Activated T-cell treated with anti-CD3 and anti-CD28 coated beads, Interleukin-2, amount 50 U/mL, for 72 hours (primary cell): ENCODE measurements at places on chromosomes 11 and 22.

- H3K27ac ChIP-seq: no peak overlapping the region
- H3K27me3 ChIP-seq: no peaks in the 10 kb centered on the region
- no peak for DNase-seq
- no peak overlapping the region for H3K4me3 ChIP-seq
- H3K36me3 ChIP-seq: no peaks in the 10 kb centered on the region
Observed at GRCh38 chr11:127274328-127274676, 273.7 kb upstream of the KIRREL3 start.

DNA sequence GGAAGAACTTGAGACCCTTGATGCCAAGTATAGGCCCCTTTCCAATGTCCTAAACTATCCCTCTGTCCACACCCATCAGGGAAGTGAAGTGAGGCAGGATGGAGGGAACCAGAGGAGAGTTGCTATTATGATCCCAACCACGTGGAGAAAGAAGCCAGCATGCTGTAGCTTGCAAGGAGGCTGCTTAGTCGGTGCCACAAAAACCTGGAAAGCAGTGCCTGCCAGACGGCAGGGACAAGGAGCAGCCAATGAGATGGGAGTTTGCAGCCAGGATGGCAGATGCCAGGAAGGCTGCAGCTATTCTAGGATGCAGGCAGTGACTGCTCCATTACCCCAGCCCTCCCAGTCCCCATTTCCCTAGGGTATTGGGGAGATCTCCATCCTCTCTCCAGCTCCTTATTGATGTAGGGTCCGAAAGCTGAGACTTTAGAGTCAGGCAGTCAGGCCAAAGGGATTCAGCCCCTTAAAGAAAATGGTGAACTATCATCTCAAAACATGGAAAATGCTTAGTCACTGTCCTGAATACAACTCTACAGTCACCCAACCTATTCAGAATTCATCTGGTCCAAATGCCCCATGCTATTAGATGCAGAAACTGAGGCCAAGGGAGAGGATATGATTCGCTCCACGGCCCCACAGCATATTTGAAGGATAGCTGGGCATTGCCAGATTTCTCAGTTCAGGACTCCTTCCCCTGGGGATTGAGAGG, 18.4 kb upstream of the LRRC55 start:
- H3K27me3 ChIP-seq: peaks cover 14% of the 10 kb centered on the region
- H3K4me1 ChIP-seq: no peaks in the 10 kb centered on the region
- no peaks in the 10 kb centered on the region for H3K36me3 ChIP-seq
- no peak overlapping the region for H3K27ac ChIP-seq
- no peak for DNase-seq

DNA sequence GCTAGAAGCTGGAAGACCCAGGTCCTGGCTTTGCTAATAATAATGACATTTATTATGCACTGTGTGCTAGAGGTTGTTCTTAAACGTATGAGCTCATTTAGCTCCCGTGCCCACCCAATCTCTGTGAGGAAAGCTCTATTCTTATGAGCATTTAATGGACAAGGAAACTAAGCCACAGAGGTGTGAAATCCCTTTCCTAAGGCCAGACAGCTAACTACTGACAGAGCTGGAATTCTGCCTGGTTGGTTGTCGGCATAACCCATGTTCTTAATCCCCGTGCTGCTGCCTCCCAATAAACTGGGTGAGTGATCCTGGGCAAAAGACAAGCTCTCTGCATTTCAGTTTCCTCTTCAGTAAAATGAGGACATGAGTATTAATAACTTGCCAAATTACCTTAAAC, 49.4 kb downstream of the SNX19 start:
- no peak overlapping the region for H3K4me3 ChIP-seq
- H3K4me1 ChIP-seq: no peaks in the 10 kb centered on the region
- H3K27ac ChIP-seq: no peak overlapping the region
- H3K27me3 ChIP-seq: no peaks in the 10 kb centered on the region
- DNase-seq: no peak

GRCh38 chr11:12076840-12077534, 33.4 kb upstream of the MICAL2 start:
- peaks cover 14% of the 10 kb centered on the region for H3K27me3 ChIP-seq
- no peak for DNase-seq
- H3K27ac ChIP-seq: no peak overlapping the region
- H3K36me3 ChIP-seq: no peaks in the 10 kb centered on the region
- peaks cover 11% of the 10 kb centered on the region for H3K4me1 ChIP-seq

DNA sequence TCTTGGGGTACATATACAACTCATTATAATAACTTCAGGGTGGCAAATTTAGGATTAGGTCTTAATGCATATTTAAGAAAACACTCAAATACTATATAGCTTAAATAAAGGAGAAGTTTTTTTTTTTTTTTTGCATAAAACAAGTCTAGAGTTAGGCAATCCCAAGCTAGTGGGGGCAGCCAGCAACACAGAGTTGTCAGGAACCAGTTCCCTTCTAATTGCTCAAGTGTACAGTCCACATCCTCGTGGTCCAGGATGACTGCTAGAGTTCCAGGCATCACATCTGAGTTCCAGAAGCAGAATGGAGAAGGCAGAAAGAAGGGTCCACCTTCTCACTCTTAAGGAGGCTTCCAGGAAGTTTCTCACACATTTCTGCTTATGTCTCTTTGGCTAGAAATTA, 261.9 kb upstream of the PLET1 start:
- H3K4me3 ChIP-seq: no peak overlapping the region
- H3K27me3 ChIP-seq: no peaks in the 10 kb centered on the region
- no peaks in the 10 kb centered on the region for H3K36me3 ChIP-seq
- no peak for DNase-seq
- peaks cover 10% of the 10 kb centered on the region for H3K4me1 ChIP-seq

DNA sequence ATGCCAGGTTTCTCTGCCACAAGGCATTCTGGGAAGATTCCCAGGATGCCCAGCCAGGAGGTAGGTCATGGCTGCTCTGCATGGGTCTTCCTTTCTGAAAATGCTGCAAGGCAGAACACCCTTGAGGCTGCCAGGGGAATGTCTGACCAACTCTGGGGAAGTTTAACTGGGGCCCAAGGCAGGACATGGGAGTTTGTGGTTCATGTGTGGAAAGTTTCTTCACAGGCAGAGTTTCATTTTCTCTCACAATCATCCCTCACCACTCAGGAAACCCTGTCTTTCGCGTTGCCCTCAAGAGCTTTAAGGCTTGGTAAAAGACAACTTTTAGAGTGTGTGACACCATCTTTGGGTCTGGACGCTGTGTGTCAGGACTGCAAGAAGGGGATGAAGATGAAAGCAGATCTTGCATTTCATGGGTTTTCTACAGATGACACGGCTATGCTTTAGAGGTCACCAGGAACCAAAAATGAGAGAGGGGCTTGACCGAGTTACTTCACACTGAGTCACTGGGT, 133.5 kb downstream of the CD44 start:
- H3K36me3 ChIP-seq: peaks cover 2% of the 10 kb centered on the region
- H3K27ac ChIP-seq: peak overlapping the region; percentile 77
- peaks cover 17% of the 10 kb centered on the region for H3K27me3 ChIP-seq
- peak; percentile 77 for DNase-seq
- peaks cover 56% of the 10 kb centered on the region for H3K4me1 ChIP-seq

DNA sequence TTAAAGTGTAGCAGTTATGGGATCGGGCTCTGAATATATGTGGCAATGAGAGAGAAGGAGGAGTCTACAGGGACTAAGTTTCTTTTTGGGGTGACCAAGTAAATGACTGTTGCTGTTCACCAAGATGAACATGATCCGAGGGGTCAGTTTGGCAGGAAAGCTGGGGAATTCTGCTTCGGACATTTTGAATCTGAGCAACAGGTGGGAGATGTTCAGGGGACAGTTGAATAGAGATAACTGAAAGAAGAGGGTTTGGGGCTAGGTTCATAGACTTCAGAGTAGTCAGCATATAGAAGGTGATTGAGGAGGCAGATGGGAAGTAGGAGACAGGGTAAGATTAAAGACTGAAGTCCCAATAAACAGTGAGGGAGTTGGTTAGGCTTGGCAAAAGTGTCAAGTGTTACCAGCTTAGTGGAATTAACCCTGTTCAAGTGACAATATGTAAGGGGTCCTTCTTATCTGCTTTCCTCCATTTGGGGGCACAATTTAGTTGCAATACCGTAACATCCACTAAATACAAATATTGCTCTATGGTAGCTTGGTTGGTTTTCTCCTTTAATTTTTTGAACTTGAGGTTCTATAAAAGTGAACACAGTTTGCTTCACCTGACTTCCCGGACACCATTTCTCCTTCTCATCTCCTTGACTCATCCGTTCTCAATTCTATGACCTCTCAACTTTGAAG, 2.9 kb upstream of the ENTHD1 start:
- H3K27me3 ChIP-seq: no peaks in the 10 kb centered on the region
- H3K36me3 ChIP-seq: no peaks in the 10 kb centered on the region

DNA sequence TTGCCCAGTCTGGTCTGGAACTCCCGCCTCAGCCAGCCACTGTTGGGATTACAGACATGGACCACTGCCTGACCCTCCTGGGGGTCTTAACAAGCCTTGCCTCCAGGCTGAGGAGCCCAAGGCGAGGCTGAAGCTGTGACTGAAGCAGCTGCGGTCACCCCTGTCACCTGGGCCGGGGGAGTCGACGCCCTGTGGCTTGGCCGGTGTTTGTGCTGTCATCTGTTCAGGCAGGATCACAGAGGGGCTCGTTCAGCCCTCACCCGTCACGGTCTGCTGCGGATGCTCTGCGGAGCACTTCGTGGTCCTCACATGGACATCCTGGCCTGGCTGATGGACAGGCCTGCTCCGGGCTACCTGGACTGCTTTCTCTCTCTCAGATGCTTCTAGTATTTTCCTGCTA, 23.8 kb downstream of the TRMU start:
- H3K27ac ChIP-seq: no peak overlapping the region
- H3K27me3 ChIP-seq: no peaks in the 10 kb centered on the region
- H3K36me3 ChIP-seq: no peaks in the 10 kb centered on the region
- no peak overlapping the region for H3K4me3 ChIP-seq
- DNase-seq: no peak

- no peak overlapping the region for H3K4me3 ChIP-seq
- H3K27ac ChIP-seq: no peak overlapping the region
- H3K4me1 ChIP-seq: no peaks in the 10 kb centered on the region
- DNase-seq: no peak
Observed at GRCh38 chr11:61601512-61601911, 20.6 kb upstream of the SYT7 start.

DNA sequence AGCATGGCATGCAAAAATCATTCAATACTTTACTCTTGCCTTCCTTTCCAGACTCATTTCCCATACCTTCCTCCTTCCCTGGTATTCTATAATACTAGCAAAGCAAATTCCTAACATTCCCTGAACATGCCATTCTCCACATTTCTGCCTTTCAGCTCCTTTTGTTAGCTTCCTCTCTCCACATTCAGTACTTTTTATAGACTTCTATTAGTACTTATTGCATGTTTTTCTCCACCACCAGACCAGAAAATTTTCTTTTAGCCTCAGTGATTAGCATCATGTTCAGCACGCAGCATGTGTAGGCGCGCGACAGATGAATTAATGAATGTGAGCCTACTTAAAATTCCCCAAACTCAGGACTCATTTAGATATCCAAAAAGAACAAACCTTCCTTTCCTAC, 935.3 kb downstream of the DLG2 start:
- H3K36me3 ChIP-seq: peaks cover 2% of the 10 kb centered on the region
- H3K4me3 ChIP-seq: no peak overlapping the region
- no peaks in the 10 kb centered on the region for H3K27me3 ChIP-seq

DNA sequence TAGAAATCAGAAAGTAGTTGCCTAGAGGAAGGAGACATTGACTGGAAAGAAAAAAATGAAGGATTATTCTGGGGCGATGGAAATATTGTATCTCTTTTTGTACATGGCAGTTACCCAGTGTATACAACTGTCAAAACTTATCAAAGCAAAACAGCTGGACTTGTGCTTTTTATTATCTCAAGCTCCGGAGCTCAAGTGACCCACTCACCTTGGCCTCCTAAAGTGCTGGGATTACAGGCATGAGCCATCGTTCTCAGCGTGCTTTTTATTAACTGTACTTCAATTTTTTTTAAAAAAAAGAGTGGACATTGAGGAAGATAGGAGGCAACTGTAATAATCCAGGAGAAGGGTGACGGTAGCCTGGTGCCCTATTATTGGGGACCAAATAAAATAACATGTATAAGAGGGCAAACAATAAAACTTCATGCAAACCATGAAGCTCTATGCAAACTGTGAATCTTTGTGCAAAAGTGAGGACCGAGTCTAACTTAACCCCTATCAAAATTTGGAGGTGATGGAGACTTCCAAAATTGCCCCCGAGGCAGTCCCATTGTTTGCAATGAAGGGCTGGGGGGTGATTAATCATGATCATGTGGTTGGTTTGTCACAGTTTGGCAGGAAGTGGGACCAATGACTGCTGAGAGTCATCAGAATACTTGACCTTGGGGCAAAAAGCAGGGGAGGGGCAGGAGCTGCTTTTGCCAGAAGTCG, 23.5 kb downstream of the FZD4 start:
- peak; percentile 4 for DNase-seq
- no peaks in the 10 kb centered on the region for H3K36me3 ChIP-seq
- H3K4me3 ChIP-seq: no peak overlapping the region
- no peak overlapping the region for H3K27ac ChIP-seq
- no peaks in the 10 kb centered on the region for H3K27me3 ChIP-seq
- H3K4me1 ChIP-seq: no peaks in the 10 kb centered on the region

DNA sequence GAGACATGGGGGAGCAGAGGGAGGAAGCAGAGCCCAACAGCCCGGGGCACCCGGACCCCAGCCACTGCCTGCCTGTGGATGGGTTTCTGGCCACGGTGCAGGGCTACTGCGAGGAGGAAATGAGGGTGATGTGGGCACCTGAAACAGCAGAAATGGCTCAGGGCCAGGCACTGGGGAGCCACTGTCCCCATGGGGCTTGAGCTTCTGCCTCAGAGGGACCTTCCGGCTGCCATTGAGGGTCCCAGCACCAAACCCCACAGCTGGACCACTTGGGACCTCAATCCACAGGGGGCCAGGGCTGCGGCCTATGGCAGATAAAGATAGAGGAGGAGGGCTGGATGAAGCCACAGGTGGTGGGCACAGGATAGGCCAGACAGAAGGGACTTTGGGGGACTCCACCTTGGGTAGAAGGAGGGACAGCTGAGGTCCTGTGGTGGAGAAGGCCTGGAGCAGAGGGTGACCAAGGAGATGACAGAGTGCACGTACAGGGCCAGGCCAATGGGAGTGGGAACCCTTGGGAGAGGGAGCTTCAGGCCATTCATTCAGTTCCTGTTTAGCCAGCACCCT, 48.3 kb downstream of the NFAM1 start:
- no peak for DNase-seq
- no peak overlapping the region for H3K27ac ChIP-seq
- no peaks in the 10 kb centered on the region for H3K36me3 ChIP-seq
- no peaks in the 10 kb centered on the region for H3K4me1 ChIP-seq
- H3K27me3 ChIP-seq: no peaks in the 10 kb centered on the region

DNA sequence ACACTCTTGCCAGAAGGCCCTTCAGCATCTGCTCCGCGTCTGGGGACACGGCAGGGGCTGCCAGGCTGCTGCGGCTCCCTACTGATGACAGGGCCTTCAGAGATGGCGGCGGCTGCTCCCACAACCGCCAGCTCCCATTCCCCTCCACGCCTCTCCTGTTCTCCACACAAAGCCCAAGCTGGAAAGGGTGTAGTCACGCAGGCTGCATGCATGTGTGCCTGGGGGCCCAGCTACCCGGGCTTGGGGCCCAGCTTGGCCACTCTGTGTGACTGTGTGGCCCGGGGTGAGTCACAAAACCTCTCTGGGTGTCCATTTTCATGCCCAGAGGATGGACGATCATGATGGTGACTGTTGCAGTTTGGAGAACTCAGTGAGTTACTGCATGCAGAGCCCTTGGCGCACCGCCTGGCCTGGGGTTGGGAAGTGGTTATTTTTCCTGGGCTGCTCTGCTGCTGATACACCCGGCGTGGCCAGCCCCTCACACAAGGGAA, 31.7 kb upstream of the PARVB start:
- no peaks in the 10 kb centered on the region for H3K27me3 ChIP-seq
- H3K4me3 ChIP-seq: no peak overlapping the region
- peaks cover 19% of the 10 kb centered on the region for H3K4me1 ChIP-seq
